Naive thymus-derived CD8-positive, alpha-beta T cell (primary cell): ENCODE measurements at places on chromosomes 3 and 15.

DNA sequence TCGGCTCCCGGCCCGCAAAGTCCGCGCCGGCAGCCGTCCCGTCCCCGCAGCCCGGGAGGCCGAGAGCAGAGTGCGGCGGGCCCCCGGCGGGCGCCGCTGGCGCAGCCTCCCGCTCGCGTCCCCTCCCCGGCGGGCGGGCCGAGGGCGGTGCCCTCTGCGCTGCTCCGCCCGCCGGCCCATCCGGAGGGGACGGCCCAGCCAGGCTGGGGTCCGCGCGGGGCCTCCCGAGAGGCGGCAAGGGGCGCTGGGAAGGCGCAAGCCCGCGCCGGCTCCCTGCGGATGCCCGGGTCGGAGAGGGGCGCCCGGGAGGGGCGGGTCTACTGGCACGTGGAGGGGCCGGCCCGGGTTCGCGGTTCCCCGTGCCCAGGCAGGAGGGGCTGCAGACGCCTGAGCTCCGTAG lies at the start of the genes CLCN2 and POLR2H:
Gene CLCN2, minus strand, starts transcription at position 74 of the 400 bp plus-strand sequence. CDS start 126 bp downstream, outside the sequence.
Gene POLR2H, plus strand, starts transcription at position 179 of the 400 bp plus-strand sequence. CDS start 1,783 bp downstream, outside the sequence.
- peak; percentile 50 for DNase-seq

GRCh38 chr3:163384383-163384782 lies 1693.9 kb downstream of the SI start:
- no peak for DNase-seq

- peak; percentile 19 for DNase-seq
Measured at GRCh38 chr3:33787328-33788009, 11.0 kb upstream of the PDCD6IP start.

GRCh38 chr3:188842639-188843038 lies 329.1 kb upstream of the TPRG1 start:
- DNase-seq = no peak

- no peak for DNase-seq
Measured at GRCh38 chr15:51828621-51829375, 655 bp upstream of the TMOD3 start.

GRCh38 chr3:14549256-14549919 lies 9.2 kb upstream of the GRIP2 start:
- DNase-seq = no peak

- peak; percentile 74 for DNase-seq
Measured at GRCh38 chr3:127697551-127698240, 24.9 kb downstream of the ABTB1 start.

DNA sequence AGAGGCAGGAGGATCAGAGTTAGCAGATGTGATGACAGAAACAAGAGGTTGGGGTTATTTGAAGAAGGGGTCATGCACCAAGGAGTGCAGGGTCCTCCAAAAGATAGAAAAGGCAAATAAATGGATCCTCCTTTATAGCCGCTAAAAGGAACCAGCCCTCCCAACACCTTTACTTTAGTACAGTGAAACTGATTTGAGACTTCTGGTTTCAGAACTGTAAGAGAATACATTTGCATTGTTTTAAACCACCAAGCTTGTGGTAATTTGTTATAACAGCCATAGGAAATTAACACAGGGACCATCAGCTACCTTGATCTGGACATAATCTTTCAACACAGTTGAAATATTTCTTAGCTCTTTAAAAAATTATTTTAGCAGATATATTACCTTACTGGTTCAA lies 166.6 kb downstream of the TIGIT start:
- DNase-seq = no peak

DNA sequence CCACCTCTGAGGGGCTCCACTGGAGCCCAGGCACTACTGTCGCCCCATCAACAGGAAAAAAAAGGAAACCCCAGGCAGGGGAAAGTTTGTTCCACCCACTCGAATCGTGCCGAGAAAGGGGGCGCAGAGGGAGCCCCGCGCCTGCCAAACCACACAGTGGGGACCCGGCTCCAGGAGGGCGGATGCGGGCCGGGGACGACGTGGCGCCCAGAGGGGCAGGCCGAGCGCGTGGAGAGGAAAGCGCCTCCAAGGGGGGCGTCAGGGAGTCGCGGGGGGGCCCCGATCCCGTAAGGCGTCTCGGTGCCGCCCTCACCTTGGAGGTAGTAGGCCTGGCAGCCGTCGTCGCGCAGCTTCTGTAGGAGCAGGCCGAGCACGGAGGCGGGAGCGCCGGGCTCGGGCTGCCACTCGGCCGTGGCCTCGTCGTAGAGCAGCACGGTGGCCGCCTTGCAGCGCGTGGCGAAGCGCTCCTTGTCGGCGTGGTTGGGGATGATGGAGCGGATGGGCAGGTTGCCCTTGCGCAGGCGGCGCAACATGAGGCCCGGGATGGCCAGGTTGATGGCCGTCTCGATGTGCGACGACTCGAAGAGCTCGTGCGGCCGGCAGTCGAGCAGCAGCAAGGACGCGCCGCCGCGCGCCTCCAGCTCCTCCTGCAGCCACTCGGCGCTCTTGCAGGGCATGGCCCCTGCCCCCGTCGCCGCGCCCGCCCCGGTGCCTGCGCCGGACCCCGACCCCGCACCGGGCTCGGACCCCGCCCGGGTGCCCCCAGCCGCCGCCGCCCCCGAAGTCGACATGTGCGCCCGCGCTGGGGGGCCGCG lies 627 bp downstream of the DUSP7 start:
- peak; percentile 28 for DNase-seq

DNA sequence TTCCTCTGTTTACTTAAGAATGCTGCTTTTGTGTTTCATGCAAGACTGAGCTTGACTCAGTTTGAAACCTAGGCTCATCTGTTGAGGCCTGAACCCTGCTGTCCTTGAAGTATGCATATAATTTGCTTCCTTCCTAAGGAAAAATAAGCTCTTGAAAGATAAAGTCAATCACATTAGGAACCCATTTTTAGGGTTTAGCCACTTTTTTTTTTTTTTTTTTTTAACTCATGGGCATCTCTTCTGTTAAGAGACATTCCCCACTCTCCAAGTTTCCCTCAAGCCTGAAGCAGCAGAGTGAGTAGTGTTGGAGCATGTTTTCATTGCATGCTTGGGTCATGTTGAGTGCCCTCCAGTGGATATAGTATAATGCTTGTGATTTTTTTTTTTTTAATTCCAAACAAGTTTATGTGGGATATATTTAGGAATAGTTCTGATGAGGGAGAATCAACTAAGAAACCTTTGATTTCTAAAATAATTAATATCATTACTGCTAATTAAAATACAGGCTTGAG lies 3.6 kb downstream of the CTNNB1 start:
- DNase-seq = no peak

DNA sequence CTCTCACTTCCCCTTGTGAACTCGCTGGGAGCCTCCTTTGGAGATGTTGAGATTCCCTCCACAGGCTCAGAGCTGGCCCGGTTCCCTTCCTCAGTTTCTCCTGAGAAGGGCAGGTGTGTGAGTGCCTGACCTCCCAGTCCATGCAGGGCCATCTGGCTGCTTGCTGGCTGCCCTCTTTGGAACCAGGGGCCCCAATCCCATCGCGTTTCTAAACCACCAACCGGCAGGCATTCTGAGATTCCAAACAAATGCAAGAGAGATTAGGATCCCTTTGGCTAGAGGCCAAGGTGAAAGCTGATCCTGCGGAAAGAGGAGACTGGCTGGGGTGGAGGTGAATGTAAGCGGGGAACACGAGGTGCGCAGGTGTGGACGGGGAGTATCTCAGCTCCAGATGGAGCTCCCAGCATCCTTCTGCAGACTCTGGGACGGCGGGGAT lies 2.9 kb upstream of the PRRT3 start:
- DNase-seq = no peak

DNA sequence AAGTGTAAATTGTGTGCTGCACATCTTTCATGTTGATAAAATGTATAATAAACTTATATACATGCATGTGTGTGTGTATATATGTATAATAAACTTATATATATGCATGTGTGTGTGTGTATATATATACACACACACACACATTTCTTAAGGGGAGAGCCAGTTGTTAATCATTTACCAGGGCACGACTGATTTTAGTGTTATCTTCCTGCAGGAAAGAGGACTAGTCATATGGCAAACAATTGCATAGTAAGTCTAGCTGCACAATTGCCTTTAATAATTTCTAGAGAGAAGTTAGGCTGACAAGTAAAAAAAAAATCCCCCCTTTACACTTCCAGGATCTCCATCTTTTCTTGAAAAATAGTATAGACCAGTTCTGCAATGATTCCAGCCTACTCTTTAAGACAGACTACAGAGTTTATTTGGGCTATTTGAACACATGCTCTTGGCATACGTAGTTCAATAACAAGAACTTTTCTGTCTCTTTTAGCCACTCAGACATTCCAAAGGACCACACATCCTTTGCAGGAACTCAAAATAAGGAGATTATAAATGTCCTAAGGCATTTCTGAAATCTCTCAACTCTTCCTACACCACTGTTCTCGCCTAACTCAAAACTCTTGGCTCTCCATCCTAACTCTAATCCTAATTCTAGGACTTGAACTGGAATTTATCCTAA lies 163.6 kb upstream of the SETMAR start:
- no peak for DNase-seq

GRCh38 chr3:85533586-85533985 lies 574.8 kb downstream of the CADM2 start:
- no peak for DNase-seq

DNA sequence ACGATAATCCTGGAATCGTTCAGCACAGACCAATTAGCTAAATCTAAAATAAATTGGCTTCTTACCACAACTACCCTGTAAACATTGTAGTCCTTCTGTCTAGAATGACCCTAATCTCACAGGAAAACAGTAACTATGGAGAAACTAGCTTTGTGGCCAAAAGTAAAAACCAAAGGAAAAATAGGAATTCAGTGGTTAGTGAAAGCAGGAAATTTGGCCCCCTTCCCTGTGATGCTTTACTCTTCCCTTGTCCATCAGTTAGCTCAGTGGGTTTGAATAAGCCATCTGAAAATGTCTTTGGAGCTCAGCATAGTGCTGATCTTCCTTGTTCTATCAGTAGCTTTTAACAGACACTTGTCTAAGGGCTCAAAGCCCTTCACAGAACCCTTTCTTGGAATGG lies 1.6 kb downstream of the NMD3 start:
- no peak for DNase-seq

GRCh38 chr15:64051407-64052259 lies 5.3 kb upstream of the DAPK2 start:
- no peak for DNase-seq

DNA sequence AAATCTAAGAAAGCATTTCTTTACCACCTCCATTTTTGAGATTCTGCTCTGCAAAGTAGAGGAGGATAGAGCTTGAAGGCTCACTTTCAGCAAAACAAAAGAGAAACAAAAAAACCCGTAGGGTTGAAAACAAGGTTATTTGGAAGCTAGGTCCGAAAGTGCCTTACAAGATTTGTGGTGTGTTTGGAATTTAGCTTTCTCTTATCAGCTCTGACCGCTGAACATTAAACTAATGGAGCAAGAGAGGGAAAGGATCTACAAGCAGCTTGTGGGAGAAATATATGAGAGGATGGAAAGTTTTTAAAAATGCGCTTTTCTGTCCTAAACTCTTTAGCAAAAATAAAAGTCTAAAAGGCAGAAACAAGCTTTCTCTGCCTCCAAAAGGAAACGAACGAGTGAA lies 545.5 kb downstream of the NTRK3 start:
- DNase-seq = no peak

DNA sequence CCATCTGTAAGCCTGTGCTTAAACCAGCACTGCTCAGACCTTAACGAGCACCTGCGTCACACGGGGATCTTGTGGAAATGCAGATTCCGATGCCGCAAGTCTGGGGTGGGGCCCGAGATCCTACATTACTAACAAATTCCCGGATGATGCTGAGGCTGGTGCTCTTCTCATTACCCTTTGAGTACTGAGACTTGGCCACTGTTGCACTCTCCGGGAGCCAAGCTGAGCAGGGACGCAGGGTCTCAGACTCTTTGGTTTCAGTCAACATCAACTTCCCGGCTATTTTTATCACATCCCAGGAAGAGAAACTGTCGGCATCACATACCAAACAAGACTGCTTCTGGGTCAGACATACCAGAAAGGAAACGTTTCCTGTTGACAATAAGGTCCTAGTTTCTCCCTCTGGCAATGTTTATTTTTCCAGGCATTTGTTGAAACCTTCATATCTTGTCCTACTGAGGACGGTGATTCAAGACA lies 276.6 kb downstream of the SHQ1 start:
- no peak for DNase-seq

- no peak for DNase-seq
Measured at GRCh38 chr3:58627570-58627885, 39.0 kb downstream of the FAM3D start.

DNA sequence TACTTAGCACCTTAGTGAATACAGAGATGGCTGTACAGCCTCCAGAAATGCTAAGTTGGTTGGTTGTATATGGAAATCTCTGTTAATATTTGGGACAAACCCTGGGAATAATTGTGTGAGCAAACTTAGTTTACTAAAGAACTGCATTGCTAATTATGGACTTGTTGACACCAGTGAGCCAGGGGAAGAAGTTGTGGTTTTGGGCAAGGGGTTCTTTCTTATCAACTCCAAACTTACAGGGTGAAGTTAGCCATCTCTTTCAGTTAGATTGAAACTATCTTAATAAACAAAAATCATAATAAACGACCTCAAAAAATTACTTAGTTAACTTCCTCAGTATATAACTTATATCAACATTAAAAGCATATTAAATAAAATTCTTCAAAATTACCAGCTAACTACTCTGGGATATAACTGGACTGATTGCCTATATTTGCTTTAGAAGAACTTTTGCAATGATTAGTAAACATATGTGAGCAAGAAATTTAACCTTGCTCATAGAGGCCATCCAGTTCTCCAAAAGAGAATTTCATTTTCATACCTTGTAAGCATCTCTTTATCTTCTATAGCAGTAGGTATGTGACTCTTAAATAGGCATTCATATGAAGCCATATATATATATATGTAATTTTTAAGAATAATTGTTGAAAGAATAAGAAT lies 24.7 kb downstream of the MBNL1 start:
- no peak for DNase-seq

DNA sequence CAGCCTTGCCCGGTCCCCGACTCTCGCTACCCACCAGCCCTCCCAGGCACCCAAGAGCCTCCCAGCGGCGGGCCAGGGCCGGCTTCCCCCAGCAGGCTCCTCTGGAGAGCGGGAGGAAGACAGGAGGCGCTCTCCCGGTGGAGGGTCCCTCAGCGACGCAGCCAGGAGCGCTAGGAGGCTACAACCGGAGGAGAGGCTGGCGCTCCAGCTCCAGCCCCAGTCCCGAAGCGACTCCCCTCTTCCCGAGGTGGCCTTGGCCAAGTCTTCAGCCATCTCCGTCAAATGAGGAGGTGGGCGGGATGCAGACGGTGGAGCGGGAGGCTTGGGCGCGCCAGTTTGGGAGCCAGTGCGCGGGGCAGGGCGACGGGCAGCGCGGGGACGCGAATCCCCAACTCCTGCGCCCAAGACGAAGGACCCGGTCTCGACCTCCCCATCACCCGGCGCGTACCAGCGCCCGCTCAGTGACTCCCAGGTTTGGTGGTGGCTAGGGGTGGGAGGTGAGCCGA lies 722 bp downstream of the CHRNA3 start:
- DNase-seq = no peak

DNA sequence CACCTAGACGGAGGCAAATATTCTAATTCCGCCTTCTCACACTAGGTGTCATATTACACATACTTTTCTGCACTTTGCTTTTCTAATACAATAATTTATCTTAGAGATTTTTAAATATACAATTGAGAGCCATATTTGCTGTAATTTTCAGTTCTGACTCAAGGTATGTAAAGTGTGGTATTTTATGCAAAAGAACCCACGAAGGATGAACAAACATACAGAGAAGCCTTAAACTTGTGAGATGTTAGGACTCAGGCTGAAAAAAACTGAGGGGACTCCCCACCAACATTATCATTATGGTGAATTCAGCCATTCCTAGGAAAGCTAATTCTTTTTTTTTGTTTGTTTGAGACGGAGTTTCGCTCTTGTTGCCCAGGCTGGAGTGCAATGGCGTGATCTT lies 9.6 kb downstream of the ZBTB11 start:
- no peak for DNase-seq
